ENCODE measurements at places on chromosomes 3 and 15.

- DNase-seq: no peak
Measured at GRCh38 chr3:65039754-65040210, 352.0 kb upstream of the ADAMTS9 start.

- peak; percentile 31 for DNase-seq
Measured at GRCh38 chr15:41501931-41502794, 8.5 kb downstream of the ITPKA start.

DNA sequence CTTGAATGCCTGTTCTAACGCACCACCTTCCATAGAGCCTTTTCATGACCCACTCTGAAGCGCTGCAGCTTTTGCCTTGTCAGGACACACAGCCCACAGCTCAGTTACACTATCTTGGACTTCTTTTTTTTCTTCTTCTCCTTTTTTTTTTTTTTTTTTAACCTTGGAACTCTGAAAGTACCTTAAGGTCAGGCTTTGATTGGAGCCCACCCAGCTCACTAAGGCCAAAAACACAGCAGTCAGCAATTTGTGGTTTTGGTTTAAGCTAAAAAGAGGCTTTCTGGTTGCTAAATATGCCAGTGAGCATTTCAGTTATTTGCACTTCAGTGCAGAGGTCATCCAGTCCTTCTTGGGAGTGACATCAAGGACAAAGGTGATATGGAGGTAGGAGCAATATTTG is 1.7 kb downstream of the SLC25A20 start:
- DNase-seq: no peak

- peak; percentile 29 for DNase-seq
Measured at GRCh38 chr3:50121072-50122032, 32.6 kb downstream of the RBM5 start.

- no peak for DNase-seq
Measured at GRCh38 chr3:141454906-141455602, 31.8 kb upstream of the RASA2 start.

- DNase-seq: no peak
Measured at GRCh38 chr3:126127452-126127851, 43.5 kb upstream of the SLC41A3 start.

DNA sequence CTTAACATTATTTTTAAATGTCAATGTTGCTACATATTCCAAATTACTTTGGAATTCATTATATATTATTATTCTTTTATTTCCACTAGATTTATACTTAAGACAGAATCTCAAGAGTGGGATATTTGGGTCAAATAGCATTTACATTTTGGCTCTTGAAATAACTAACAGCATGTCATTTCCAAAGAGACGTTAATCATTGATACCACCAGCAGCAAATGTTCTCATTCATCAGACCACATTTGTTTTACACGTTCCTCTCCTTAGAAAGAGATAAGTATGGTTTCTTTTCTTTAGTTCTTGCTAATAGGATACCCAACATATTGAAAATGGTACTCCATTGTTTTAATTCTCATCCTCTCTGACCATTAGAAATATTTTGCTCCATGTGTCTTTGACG is 229.8 kb downstream of the LPP start:
- no peak for DNase-seq

- no peak for DNase-seq
Measured at GRCh38 chr3:126245811-126246727, 65.7 kb upstream of the ALDH1L1 start.

- no peak for DNase-seq
Measured at GRCh38 chr15:87944691-87945090, 311.8 kb downstream of the NTRK3 start.

GRCh38 chr15:98956796-98957553 is 50.6 kb downstream of the PGPEP1L start:
- no peak for DNase-seq

GRCh38 chr15:98727115-98728040 is 79.0 kb downstream of the IGF1R start:
- DNase-seq: no peak

- no peak for DNase-seq
Measured at GRCh38 chr3:11610044-11610671, 33.6 kb downstream of the VGLL4 start.

GRCh38 chr3:16085884-16086608 is 88.4 kb upstream of the GALNT15 start:
- DNase-seq: no peak

DNA sequence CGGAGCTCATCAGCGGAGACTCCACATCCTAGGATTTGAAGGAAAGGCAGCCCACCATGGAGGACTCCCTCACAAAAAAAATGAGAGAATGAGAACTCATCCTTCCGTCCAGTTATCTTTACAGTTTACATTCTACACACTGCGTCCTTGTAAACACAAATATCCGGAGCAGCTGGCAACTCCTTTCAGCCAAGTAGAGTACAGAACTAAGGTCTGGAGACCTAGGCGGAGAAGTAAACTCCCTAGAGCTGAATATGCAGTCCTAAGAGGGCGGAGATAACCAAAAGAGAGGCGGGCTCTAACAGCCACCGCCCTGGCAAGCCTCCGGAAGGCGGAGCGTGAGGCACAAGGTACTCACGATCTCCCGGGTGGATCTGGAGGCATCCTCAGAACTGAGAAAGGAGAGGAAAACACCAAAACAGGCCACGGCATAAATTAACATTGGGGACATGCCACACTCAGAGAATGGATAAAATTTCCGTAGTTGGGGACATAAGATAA is 924 bp upstream of the SIN3A start:
- DNase-seq: peak; percentile 46

GRCh38 chr15:100156201-100156600 is 185.6 kb downstream of the ADAMTS17 start:
- no peak for DNase-seq

- DNase-seq: no peak
Measured at GRCh38 chr15:69664572-69665571, 212.3 kb downstream of the RPLP1 start.

GRCh38 chr3:176839466-176839865 is 357.8 kb downstream of the TBL1XR1 start:
- DNase-seq: no peak

- DNase-seq: no peak
Measured at GRCh38 chr15:101126618-101127505, 125.0 kb downstream of the CHSY1 start.

- no peak for DNase-seq
Measured at GRCh38 chr3:120762615-120763014, 20.1 kb downstream of the GTF2E1 start.

DNA sequence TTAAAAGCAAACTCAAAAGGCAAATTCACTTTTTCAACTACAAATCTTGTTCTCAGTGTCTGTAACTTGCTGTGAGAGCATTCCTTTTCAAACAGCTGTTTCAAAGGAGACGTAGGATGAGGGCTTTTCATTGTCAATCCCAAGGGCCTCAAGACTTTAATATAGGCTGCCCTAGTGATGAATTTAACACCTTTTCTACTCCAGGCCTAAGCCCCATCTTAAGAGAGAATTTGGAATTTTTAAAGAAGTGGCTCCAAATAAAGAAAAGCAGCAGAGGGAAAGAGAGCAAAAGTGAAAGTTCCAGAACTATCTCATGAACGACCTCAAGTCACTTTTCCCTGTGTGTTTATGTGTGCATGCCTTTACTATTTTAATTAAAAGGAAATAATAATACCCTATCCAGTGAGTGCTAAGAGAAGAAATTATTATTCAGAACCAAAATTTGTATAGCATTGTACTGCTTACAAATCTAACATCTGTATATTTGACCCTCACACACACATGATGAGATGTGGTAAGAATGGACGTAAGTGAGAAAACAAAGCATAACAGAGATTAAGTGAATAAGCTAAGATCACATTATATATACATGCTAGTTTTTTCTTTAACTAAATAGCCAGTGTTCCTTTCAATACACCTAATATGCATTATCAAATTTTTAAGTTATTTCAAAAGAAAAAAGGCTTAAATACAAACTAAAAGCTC is 196.4 kb downstream of the VGLL3 start:
- DNase-seq: no peak

DNA sequence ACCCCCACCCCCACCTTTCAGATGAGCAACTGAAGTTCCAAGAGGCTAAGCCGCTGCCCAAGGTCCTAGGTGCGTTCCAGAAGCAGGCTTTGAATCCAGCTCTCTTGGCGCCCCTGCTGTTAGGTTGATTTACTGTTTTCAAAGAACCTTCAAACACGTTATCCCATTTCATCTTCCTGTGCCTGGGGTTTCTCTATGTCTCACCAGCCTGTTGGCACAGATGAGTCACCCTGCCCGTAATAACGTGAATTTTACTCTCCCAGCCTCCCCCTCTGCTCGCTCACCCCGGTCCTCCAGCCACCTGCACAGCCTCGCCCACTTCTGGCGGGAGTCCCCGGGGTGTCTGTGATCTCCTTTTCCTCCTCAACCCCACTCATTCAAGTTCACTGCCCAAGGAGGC is 13.0 kb upstream of the TSEN2 start:
- no peak for DNase-seq

GRCh38 chr15:72271895-72272212 is 500 bp downstream of the PARP6 start:
- no peak for DNase-seq

DNA sequence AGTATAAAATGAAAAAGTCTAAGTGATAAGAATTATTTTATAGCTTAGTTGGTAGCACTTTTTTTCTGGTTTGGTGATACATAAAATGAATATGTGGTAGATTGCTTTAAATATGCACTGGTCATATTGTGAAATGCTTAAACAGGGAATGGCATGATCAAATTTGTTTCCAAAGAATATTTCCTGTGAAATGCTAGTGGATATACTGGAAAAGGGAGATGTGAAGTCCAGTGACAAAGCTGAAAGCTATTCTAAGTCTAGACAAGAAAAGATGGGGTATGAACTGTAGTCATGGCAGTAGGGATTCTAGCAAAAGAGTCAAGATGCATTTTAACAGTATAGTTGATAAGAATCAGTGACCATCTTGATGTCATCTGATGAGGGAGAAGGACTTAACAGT is 98.9 kb upstream of the MME start:
- no peak for DNase-seq

- DNase-seq: no peak
Measured at GRCh38 chr3:67000009-67000408, 1.9 kb downstream of the KBTBD8 start.

DNA sequence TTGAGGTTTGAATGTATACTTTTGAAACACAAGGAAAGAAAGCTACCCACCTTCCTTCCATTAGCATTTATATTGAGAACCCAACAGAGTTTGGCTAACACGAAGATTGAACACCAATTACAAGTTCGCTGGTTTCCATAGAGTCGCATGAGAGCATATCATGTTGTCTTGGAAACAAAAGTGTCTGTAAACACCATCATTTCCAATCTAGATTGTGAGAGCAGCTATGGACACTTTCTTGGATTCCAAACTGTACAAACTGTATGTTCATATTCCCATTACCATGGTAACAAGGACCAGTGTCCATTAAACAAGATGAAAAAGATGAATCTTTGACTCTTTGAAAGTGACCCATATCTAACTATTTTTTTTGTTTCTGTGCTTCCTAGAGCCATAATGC is 529.9 kb upstream of the ROBO1 start:
- no peak for DNase-seq

- no peak for DNase-seq
Measured at GRCh38 chr15:37101980-37102304, 1.6 kb upstream of the MEIS2 start.

DNA sequence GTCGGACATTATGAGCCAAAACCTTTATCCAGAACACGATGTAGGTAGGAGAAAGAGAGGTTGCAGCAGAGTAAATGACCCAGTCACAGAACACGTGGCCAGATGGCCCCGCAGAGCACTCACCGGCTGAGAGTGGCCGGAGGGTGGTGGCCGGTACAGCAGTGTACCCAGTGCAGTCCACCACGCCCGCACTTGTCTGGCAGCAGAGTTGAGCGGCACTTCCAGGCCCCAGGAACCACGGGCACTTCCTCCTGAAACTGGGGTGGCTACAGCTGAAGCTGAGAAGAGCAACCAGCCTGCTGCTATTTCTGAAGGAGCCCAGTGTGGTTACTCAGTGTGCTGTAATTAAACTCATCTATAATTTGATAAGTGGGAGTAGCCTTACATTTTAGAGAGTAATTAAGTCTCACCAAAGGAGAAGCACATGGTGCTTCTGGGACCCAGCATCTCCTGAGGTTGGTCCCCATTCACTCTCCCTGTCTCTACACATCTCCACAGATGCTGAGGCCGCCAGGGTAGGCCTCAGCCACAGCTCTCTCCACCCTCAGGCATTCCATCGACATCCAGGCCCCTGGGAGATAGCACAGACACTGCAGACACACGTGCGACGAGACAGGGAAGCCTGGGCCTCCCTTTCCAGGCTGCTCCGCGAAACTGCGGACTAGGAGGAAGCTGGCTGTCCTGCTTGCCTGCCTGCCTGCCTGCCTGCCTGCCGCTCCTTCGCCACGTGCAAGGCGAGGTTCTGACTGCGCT is 49.8 kb downstream of the BDH1 start:
- DNase-seq: no peak

DNA sequence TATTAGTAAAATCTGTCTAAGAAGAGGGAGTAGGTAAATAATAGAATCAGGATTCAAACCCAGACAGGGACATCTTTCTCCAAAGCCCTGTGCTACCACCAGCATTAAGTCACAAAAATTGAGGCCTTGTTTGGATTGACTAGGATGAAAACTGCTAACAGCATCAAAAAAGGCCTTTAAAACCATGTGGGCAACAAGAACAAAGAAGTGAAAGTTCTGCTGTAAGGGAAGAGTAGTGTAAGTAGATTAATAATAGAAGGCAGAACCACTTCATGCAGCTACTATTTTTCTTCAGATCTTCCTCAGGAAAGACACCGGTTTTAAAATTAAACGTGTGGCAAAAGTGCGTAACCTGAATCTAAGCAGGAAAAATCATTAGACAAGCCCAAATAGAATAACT is 15.3 kb upstream of the KBTBD12 start:
- no peak for DNase-seq

DNA sequence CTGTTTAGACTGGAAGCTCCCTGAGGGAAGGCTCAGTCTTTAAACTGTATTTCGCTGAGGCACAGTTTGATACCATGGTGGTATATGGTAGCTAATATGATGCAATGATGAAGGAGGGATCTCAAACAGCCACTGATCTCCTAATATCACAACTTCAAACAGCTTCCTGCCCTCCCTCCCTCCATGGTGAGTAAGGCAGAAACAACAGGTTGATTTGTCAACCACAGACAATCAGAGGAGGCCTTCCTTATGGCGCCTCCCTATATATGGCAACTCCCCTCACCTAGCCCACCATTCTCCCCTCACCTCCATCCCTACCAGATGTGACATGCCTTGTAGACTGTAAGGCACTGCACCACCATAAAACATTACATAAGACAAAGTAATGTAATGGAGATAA is 316.5 kb upstream of the ICE2 start:
- DNase-seq: no peak

DNA sequence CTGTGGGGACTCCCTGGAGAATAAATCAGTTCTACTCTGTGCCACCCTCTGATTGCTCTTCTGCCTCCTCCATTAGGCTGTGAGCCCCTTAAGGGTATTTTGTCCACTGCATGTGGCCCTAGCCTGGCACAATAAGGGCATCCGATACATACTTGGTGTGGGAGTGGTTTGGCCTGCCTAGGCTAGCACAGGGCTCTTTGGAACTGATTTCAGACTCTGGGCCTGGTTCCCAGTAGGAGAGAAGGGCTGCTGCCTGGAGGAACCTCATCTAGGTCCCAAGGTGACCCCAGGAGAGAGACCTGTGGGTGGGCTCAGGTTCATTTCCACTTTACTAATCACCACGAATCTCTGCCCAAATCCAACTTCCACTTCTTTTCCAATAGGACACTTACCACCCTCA is 5.3 kb upstream of the CTDSPL start:
- no peak for DNase-seq
